ENCODE measurements at places on chromosomes 2 and 18.

DNA sequence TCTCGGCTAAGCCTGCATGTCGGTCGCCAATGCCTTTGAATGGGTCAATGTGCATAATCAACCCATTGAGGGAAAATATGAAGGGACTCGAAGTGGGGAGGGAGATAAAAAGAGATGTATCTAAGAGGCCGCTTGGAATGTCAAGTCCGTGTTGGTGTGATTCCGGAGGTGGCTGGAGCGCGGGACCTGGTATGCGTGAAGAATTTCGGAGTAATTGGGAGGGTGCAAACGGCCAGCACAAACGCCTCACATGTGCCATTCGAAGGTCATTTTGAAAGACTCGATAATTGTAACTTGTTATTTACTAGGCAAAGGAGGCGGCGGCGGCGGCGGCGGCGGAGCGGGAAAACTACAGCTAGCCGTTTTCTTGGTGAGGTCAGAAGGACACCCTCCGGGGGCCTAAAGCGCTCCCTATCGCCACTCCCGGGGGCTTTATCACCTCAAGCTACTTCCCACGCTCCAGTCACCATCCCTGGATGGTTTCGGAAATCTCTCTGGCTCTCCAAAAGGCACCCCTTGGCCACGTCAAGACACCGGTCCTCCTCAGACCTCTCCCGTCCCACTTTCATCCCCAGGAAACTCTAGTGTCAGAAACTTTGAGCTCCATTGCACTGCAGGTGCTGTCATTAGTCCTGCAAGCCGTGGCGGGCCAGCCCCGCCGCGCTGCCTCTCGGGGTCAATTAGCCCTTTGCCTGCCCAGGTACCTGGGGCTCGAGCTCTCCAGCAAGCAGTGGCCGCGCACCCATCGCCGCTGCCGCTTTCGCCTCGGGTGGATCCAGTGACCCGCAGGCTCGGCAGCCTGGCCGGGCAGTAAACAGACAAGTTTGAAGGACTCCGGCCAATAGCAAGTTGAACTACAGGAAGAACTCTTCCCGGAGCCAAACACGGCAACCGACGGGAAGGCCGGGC lies 1.5 kb downstream of the ERBB4 start:
- DNase-seq: peak; percentile 37

DNA sequence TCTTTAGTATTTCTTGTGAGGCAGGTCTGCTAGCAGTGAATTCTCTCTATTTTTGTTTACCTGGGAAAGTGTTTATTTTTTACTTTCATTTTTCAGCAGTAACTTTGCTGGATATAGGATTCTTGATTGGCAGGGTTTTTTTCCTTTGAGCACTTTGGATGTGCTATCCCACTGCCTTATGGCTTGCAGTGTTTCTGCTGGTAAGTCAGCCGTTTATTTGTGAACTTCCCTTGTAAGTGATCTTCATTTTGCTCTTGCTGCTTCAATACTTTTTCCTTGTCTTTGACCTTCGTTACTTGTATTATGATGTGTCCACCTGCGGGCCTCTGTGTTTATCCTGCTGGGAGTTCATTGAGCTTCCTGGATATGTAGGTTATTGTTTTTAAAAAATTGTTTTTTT lies 54.7 kb downstream of the SLC66A2 start:
- DNase-seq: no peak

DNA sequence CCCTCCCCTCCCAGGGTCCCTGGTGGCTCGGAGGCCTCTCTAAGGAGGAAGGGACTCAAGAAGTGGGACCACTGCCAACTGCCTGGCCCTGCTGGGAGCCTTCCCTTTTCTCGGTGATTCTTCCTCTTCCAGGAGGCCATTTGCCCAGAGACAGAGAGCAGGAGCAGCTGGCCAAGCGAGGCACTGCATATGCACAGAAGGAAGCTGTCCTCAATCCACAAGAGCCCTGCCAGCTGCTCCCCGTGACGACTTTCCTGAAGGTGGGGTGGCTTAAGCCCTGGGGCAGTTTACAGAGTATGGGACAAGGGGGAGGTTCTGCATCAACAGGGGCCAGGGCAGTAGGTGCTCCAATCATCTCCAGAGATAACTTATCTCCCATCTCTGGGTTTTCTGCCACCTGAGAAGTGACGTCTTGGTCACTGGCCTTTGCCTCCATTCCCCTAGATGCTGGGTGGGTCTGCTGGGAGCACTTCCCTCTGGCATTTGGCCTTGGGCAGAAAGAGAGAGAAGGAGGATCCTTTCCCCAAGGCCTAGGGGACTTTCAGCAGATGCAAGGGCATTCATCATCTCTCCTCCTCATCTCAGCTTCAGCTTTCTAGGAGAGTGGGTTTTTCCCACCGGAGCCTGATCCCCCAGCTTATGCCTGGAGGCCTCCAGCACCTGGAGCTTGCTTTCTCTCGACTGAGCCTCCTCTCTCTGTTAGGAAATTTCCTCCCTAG lies 28.5 kb downstream of the CIB4 start:
- DNase-seq: no peak

GRCh38 chr18:78138983-78139496 lies 840.6 kb upstream of the SALL3 start:
- no peak for DNase-seq

GRCh38 chr2:66852953-66853352 lies 418.0 kb downstream of the MEIS1 start:
- no peak for DNase-seq

All from kidney tubule cell (primary cell).